CD4-positive, alpha-beta T cell treated with Interleukin-17A for 1 hour (primary cell): ENCODE measurements at places on chromosomes 4 and X.

- DNase-seq = no peak
Measured at GRCh38 chrX:22060415-22061280, 28.5 kb downstream of the PHEX start.

DNA sequence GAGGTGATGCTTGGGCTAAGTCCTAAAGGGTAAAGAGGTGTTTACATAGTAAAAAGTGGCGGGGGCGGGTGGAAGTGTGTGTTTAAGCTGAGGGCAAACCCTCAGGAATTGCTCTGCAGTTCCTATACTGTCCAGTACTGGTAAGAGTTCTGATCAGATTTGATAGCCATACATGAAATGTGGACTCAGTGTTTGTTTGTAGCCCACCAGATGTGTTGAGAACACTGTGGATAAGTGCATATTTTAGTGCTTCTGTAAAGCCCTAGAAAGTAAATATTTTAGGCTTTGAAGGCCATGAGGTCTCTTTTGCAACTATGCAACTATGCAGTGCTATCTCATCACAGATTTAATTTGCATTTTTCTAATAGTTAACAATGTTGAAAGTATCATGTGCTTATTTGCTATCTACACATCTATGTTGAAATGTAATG is 80.7 kb upstream of the EOLA2 start:
- no peak for DNase-seq

GRCh38 chrX:72094894-72095293 is 36.8 kb downstream of the RTL5 start:
- peak; percentile 89 for DNase-seq

DNA sequence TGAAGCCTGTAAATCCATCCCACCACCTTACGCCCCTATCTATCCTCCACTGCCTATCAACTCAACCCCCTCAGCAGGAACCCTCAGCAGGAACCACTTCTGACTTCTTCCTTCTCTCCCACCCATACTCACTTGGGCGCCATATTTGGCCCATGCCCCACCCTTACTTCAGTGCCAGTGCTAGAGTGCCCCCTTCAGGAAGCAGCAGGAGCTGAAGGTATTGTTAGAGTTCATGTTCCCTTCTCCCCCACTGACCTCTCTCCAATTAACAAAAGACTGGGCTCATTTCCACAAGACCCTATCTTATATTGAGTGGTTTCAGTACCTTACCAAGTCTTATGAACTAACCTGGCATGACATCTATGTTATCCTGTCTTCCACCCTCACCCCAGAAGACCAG is 363.1 kb upstream of the SLIT2 start:
- DNase-seq = no peak

DNA sequence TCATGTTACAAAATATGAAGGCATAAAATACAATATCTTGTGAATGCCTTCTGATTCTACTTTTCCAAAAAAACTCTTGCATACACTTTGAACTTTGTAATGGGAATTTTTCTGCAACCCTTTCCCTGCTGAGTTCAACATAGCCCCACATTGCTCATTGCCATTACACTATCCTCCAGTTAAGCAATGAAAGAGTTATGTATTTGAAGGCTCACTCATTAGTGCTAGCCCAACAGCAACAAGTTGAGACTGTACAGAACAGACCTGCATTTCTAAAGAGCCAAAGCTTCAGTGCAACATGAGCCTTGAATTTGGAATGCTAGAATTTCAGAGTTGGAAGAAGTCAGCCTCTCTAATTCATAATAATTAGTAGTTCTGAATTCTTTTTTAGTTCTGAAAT is 44.4 kb upstream of the STAG2 start:
- no peak for DNase-seq

GRCh38 chrX:130893356-130894085 is 9.5 kb downstream of the ENOX2 start:
- no peak for DNase-seq

- no peak for DNase-seq
Measured at GRCh38 chr4:17197070-17197469, 298.6 kb upstream of the LDB2 start.

GRCh38 chr4:3241898-3242524 is 6.9 kb upstream of the MSANTD1 start:
- no peak for DNase-seq

DNA sequence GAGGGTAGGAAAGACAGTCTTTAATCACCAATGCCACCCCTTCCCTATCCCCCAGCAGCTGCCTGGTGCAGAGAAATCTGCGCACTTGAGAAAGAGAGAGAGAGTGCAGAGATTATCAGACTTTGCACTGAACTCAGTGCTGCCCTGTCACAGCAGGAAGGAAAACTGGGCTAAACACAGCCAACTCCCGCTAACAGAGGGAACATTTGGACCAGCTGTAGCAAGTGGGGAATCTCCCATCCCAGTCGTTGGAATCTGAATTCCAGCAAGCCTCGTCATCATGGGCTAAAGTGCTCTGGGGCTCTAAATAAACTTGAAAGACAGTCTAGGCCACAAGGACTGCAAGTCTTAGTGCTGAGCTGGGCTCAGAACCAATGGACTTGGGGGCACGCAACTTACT is 168.7 kb downstream of the DLG3 start:
- no peak for DNase-seq

DNA sequence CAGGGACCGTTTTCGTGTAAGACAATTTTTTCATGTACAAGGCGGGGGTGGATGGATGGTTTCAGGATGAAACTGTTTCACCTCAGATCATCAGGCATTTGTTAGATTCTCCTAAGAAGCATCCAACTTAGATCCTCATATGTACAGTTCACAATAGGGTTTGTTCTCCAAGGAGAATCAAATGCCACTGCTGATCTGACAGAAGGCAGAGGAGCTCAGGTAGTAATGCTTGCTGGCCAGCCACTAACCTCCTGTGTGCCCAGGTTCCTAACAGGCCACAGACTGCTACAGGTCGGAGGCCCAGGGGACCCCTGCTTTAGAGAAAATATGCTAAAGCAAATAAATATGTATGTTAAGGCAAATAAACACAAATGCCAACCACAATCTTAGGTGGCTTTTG is 61.3 kb downstream of the PPP3CA start:
- no peak for DNase-seq

GRCh38 chrX:15744181-15744867 is 6.3 kb downstream of the CA5B start:
- DNase-seq = no peak

GRCh38 chr4:6123116-6123515 is 77.2 kb downstream of the JAKMIP1 start:
- no peak for DNase-seq

- no peak for DNase-seq
Measured at GRCh38 chrX:57380026-57380796, 93.7 kb downstream of the FAAH2 start.
